Amniotic epithelial cell (primary cell): ENCODE measurements at places on chromosomes 16 and 17.

DNA sequence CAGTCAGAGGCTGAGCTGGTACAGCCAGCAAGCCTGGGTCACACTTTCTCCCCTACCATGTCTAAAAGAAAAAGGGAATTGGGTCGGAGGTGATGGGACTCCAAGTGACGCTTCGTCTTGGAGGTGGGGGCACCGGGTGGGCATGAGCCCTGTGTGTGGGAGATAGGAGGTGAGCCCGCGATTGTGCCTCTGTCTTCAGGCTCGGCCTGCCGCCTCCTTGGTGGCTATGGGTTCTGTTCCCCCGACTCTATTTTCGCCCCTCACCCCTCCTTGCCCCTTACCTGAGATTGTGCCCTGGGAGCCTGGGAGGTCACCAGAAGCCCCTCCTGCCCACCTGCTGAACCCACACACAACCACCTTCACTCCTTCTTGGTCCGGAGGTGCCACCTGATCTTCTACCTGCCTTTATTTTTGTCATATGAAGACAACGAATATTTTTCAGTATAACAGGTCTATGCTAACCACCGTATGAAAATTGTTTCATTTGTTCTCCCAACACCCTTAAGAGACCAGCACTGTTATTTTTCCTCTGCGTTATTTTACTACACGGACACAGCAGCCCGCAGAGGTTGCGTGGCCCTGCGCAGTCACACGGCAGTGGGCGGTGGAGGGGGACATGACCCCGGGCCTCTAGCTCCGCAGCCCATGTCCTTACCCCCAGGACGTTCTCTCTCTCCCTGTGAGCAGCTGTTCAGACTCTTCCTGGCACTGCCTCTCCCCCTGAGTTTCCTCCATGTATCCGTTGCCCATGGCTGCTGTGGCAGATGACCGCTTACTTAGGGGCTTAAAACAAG lies 49.9 kb downstream of the ATP2C2 start:
- DNase-seq: no peak

DNA sequence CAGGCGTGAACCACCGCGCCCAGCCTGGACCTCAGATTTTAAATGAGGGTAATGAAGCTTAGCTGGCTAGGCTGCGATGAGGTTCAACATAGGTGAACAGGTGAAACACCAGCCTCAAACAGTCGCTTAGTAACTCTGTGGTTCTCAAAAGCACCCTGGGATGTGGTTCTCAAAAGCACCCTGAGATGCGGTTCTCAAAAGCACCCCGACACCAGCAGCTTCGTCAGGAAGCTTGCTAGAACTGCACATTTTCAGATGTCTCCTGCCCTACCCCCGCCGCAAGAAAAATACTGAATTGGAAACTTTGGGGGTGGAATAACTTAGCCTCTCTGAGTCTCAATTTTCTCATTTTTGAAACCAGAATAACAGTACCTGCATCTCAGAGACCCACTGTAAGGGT lies 86.7 kb upstream of the XYLT1 start:
- no peak for DNase-seq

DNA sequence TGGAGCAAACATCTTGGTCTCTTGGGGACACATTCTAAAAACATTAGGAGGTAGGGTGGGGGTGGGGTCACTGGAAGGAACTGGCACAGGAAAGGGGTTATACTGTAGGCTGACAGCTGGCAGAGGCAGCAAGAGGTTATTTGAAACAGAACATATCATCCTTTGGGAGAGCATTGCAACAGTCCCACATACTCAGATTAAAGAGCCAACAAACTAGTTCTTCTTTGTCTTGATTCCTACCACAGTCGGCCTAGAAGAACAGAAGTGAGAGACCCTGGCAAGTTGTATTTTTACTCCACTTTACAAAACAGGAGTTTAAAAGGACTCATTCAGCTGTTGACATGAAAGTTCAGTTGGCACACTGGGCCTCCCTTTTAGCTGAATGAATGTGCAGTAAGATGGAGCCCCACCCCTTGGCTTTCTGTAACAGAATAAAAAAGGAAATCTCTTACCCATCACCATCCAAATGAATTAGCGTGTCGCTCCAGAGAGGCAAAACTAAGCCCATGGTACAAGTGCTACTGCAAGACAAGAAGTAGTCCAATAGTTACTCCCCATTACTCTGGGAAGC lies 54.6 kb upstream of the CORO6 start:
- peak; percentile 70 for DNase-seq

- DNase-seq: no peak
Observed at GRCh38 chr16:51163366-51163765, 12.3 kb upstream of the SALL1 start.

DNA sequence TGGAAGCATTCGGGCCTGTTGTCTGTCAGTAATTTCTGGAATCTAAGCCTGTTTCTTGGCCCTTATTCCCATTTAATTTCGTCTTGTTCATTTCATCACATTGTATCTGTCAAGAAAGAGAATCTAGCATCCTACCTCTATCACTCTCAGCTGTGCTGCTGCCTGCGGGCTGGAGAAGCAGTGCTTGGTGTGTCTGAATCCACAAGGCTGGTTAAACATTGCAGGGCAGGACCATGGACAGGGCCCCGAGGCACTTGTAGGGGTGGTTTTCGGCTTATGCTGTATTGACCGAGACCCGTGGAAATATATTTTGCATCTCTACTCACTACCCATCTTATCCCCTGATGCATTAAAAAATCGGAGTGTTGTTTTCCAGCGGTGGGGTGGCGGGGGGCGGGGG lies 3.1 kb downstream of the RAB11FIP4 start:
- peak; percentile 73 for DNase-seq

DNA sequence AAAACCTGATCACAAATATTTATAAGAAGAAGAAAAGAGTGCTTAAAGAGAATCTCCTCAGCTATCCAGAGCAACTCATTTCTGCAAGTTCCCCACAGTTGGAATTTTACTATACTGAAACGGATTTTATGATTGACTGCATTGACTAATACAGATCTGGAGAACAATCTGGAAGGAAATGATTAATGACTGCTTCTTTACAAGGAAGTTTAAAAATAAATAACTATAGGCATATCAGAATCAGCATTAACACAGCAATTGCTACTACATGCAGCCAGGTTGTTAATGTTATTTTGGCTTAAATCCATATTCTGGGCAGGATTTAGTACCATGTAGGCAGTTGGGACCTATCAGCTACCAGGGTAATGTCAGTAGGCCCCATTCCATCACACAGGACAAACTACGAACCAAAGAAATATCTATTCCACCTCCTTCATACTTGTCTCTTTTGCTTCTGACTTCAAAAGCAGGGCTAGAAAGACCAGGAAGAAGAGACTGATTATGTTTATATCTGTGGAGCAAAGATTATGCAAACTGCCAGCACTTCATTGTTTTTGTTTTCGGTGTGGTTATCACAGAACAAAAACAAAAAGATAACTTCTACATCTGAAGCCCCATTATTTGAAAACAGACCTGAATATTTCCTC lies 3.9 kb downstream of the SKAP1 start:
- DNase-seq: no peak

DNA sequence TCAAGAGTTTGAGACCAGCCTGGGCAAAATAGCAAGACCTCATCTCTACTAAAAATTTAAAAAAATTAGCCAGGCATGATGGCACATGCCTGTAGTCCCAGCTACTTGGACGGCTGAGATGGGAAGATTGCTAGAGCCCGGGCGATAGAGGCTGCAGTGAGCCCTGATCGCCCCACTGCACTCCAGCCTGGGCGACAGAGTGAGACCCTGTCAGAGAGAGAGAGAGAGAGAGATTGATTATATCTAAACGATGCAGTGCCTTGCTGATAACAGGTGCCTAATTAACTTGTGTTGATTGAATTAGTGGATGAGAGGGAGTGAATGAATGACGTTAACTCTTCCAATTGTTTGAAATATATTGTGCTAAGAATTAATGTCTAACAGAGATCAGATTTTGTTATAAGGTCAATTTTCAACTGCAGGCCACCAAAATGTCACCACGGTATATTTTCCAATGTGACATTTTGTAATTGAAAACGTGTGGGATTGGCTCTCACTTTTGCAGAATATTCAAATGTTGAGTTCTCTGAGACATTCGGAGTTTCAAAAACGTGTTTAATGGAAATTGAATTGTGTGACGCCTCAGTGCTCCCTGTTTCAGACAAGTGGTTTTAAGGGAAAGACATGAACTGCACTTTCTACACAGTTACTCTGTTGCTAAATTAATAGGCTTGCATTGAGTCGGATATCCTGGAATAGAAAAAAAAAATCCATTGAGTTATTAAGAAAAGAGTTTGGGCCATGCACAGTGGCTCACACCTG lies 53.6 kb downstream of the ABAT start:
- no peak for DNase-seq

DNA sequence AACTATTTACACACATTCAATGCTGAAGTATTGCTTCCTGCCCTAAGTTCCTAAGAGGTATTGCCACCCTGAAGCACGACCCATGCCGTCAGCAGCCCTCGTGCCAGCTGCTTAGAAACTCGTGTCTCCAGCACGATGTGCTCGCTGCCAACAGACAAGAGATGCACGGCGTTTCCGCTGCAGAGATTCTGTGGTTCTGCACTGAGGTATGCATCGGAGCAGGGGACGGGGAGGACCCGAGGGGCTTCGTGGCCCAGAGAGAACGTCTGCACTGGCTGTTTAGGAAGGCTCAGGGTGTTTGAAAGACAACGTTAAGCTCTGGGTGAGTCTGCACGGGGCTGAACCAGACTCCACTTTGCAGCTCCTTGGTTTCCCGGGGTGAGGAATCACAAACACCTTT lies 82.7 kb upstream of the CREBBP start:
- no peak for DNase-seq

- peak; percentile 8 for DNase-seq
Observed at GRCh38 chr17:28613931-28614381, at the start of gene RSKR. Gene RSKR, minus strand, starts transcription at chr17:28614185. Its CDS starts 24 bp downstream, at chr17:28614161.

- DNase-seq: peak; percentile 72
Observed at GRCh38 chr17:75430159-75430974, 24.9 kb upstream of the GRB2 start.

GRCh38 chr17:9911089-9911488 lies 6.0 kb upstream of the RCVRN start:
- DNase-seq: no peak

- DNase-seq: peak; percentile 30
Observed at GRCh38 chr17:58991718-58992331, 114.9 kb downstream of the TRIM37 start.

- no peak for DNase-seq
Observed at GRCh38 chr16:86802013-86802412, 223.7 kb downstream of the FOXL1 start.

GRCh38 chr16:19851476-19851875 lies 33.2 kb downstream of the GPRC5B start:
- no peak for DNase-seq

GRCh38 chr16:84116720-84117493 lies at the start of gene MBTPS1:
Gene MBTPS1, minus strand, starts transcription at chr16:84116942. Its CDS starts 15,159 bp downstream, at chr16:84101783.
- peak; percentile 95 for DNase-seq

DNA sequence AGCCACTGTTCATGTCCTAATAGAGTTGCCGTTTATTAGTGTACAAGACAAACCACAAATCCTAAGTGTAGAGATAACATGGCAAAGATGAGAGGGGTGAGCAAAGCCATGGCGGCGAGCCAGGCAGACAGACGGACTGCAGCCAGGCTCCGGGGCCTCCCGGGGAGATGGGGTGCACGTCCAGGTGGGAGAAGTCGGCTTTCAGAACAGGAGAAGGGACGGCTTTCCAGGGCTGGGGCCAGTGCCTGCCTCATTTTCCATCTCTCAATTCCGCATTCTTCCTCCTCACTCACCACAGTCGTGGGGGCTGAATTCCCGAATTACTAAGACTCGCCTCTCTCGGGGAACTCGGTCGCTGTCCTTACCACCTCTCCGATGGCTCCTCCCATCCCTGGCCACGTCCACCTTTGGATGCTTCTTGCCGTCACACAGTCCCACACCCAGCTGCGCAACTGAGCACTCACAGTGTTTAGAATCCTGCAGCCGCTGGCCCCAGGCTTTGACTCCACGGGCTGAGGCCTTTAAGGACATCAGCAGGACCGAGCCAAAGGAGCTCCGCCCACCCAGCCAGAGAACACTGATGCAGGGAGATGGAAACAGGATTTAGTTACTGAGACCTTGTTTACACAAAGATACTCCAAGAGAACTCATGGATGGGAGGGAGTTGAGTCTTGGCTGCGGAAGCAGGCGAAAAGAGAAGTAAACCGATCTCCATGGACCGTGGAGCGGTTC lies 59.7 kb downstream of the RNF112 start:
- peak; percentile 74 for DNase-seq

DNA sequence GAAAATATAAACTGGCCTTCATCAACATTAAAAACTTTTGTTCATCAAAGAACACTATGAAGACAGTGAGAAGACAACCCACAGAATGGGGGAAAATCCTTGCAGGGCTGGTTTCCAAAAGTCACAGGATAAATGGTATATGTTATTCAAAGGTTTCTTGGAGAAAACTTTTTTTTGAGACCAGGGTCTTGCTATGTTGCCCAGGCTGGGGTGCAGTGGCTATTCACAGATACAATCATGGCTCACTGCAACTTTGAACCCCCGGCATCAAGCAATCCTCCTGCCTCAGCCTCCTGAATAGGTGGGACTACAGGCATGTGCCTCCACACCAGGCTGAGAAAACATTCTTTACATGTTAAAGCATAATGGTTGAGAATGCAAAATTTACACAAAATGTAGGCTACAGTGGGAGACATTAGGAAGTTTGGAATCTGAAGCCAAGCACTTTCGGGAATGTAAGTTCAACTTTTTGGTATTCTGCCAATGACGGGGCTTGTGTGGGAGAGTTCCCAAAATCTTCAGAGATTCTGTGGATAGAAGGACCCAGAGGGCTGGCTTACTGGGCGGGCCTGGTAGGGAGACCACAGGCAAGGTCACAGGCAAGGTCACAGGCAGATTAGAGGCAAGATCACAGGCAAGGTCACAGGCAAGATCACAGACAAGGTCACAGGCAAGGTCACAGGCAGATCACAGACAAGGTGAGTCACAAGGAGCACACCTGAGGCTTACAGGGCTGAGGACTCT lies 24.2 kb upstream of the ATP2A3 start:
- DNase-seq: no peak

DNA sequence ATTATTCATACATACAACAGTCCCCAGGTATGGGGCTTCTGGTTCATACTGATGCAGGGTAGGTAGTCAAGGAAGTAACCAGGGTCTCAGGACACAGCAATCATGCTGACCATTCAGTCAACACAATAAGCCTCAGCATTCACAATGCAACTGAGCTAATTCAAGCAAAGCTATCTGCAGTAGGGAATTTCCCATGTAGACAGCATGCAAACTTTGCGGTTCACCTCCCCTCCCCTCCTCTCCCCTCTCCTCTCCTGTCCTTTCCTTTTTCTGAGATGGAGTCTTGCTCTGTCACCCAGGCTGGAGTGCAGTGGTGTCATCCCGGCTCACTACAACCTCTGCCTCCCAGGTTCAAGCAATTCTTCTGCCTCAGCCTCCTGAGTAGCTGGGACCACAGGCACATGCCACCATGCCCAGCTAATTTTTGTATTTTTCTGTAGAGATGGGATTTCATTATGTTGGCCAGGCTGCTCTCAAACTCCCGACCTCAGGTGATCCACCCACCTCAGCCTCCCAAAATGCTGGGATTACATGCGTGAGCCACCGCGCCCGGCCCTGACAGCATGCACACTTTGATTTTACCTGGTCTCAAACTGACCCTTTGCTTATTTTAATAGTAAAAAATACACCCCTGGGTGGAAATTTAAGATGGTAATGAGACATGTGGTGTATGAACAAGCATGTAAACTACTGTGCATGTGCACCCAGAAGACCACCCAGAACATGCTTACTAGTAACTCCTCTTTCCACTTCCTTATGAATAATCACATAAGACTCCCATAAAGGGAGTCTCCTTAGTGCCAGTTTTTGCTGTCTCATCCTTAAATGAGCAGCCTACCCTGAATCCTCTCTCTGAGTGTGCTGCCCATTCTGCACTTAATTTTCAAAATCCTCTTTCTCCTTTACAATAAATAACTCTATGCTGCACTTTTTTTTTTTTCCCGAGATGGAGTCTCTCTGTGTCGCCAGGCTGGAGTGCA lies 9.3 kb upstream of the RNF135 start:
- peak; percentile 18 for DNase-seq

GRCh38 chr17:42193969-42194899 lies at the start of gene GHDC:
Gene GHDC, minus strand, starts transcription at chr17:42194494. Its CDS starts 913 bp downstream, at chr17:42193581.
- peak; percentile 74 for DNase-seq
